Activated CD8-positive, alpha-beta memory T cell treated with anti-CD3 and anti-CD28 coated beads for 1 hour (primary cell): ENCODE measurements at places on chromosomes 3 and 15.

DNA sequence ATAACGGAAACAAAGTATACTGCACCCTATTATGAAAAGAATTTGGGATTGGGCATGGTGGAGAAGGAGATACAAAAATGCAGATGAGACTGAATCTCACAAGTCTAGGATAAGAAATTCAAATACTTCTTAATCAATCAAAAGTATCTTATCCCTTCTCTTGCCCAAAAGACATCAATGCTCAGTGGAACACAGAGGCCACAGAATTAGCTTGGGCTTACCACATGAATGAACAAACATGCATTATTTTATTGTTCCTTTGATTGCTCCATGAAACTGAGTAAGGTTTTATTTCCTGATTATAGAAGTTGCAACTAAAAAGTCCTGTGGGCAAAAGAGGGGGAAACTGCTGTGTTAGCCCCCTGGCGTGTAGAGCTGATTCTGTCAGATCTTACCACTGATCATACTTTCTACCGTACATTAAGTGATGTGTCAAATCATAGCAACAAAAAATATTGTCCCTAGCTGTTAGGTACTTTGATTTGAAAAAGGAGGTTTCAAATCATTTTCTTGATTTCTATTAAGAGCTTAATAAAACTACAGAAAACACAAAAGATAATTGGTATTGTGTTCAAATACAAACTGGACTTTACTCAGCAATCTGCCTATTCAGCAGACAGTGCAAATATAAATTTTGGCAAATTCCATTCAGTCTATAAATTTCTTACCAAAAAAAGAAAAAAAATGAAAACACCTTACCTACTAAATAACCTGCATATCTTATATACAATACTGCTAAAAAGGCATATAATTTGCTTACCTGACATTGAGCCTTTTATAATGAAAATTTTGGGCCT, 7.9 kb upstream of the GASK1A start:
- no peak for DNase-seq

- DNase-seq, result no peak
Observed at GRCh38 chr15:36479200-36479896, 100.1 kb upstream of the CDIN1 start.

DNA sequence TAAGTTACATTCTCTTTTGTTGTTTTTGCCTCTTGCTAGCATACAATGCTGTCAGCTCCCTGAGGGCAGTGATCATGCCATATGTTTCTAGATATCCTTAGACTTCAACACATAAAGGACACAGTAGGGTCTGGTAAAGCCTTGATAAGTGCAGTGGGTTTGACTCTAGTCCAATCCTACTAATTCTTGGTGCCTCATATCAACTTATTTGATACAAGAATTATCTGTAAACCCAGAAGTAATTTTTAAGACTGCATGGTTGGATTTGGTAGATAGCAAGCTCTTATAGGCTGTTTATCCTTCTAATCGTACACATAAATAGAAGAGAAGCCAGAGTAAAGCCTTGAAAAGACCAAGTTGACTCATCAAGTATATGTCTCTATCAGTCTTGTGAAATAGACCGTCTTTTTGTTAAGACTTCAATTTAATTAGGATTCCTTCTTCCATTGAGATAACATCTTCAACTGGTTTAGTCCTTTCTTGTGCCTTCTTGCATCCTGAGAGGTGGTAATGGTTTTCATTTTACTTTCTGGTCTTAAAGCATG, 265.6 kb upstream of the CDIN1 start:
- DNase-seq, result no peak

GRCh38 chr15:66097151-66098021, 156.2 kb downstream of the MEGF11 start:
- no peak for DNase-seq

GRCh38 chr15:66852064-66852905, 150.2 kb downstream of the SMAD6 start:
- DNase-seq, result no peak

- DNase-seq, result no peak
Observed at GRCh38 chr3:4551794-4552442, 58.8 kb downstream of the ITPR1 start.

- no peak for DNase-seq
Observed at GRCh38 chr15:38814891-38815290, 250.3 kb upstream of the RASGRP1 start.

- DNase-seq, result no peak
Observed at GRCh38 chr15:79874242-79874641, 22.6 kb downstream of the MTHFS start.

- DNase-seq, result no peak
Observed at GRCh38 chr3:4751502-4752101, 227.6 kb upstream of the BHLHE40 start.

DNA sequence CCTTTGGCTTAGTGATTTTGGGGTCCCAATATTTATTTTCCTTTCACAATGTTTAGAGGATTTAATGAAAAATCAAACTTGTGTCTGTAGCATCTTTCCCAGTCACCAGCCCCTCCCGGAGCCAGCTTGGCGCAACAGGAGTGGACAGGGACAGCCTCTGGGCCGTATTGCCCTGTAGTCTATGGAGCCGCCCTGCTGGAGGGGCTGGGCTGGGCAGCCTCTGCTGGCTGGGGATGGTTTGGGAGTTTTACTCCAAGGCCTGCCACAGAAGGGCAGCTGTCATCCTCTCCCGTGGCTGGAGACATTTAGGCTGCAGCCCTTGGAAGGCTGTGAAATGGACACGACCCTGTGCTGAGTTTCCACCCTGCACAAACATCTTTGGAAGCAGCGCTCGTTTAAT, 89.4 kb upstream of the RGMA start:
- DNase-seq, result no peak

GRCh38 chr3:76495216-76495615, 544.7 kb upstream of the ROBO2 start:
- no peak for DNase-seq

DNA sequence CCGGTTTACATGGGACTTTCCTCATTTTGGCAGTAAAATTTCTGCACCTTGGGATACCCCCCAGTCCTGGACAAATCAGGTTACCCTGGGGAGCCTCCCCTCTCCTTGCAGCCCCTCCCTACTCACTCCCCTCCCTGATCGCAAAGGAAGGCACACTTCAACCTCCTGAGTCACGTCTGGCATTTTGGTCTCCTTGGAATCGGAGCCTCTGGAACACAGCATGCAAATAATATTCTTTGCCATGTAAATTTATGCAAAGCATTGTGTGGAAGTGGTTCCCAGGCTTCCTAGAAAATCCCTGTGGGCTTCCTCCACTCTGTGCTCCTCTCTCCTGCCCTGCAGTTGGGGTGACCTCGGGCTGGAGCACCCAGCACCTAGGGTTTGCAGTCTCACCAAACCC, 11.6 kb downstream of the SCN5A start:
- DNase-seq, result no peak

DNA sequence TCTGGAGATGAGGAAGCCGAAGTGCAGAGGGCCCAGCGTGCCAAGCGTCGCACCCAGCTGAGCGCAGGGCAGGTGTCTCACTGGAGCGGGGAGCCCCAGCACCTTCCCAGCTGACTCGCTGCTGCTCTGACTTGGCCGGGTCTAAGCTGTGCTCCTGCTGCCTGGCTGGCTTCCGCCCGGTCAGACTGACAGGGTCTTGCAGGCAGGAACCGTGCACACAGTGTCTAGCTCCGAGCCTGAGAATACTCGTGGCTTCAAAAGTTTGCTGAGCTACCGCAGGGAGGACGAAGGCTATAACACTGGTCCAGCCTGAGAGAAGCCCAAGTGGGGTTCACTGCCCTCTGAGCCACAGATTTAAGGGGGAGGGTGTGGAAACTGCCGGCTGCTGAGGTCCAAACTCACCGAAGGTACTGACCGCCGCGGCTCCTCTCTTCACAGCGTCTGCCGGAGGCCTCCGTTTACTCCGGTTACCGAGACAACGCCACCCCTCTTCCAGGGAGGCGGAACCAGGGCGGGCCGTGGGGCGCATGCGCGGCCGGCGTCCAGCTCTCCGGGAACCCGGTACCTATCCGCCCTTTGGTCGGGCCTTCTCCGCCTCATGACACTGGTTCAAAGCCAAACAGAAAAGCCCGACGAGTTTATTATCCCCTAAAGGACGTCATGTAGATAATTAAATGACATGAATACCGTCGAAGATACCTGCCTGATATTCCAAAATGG, at the start of gene CFAP44:
TSS of gene CFAP44 (minus strand) at position 443 of the 720 bp plus-strand sequence. CDS start 7,829 bp downstream, outside the sequence.
- peak; percentile 43 for DNase-seq

DNA sequence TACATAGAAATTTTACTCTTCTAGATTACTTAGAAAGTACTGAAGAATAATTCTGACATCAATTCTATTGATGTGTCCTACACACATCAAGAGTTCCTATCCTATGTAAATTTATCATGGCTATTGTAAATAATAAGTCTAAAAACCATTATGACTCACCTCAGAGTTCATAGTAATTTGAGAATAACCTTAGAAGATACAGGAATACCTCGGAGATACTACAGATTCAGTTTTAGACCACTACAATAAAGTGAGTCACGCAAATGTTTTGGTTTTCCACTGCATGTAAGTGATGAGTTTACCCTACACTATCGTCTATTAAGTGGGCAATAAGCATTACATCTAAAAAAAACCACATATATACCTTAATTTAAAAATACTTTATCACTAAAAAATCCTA, 74.8 kb downstream of the NR1I2 start:
- no peak for DNase-seq

GRCh38 chr3:84125760-84126159, 833.0 kb upstream of the CADM2 start:
- no peak for DNase-seq

DNA sequence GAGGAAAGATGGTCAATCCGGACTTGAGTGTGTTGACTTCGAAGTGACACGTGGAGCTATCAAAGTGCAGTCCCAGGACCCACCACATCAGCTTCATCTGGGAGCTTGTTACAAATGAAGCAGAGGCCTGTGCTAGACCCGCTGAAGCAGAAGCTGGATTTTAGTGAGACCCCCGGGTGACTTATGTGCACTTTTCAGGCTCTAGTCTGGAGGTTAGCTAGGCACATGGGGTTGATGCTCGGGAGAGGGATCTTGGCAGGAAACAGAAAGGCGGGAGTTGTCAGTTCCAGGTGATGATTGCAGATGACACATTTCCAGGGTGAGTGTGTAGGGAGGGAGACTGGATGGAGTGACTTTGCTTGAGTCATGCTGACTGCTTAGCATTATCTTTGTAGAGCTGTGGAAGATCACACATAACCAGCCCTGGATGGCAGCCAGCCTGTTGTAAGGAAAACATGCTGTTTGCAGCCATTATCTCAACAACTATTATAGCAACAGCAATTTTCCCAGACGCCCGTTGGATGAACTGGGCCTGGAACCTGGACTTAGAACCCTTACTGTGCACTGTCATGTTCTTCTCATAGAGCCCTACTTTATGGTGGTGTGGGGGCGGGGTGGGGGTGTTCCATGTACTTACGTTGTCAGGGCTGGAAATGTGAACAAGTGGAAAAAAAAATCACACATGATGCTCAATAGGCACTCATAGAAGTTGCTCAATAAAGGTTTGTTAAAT, 122.4 kb downstream of the THSD4 start:
- no peak for DNase-seq

DNA sequence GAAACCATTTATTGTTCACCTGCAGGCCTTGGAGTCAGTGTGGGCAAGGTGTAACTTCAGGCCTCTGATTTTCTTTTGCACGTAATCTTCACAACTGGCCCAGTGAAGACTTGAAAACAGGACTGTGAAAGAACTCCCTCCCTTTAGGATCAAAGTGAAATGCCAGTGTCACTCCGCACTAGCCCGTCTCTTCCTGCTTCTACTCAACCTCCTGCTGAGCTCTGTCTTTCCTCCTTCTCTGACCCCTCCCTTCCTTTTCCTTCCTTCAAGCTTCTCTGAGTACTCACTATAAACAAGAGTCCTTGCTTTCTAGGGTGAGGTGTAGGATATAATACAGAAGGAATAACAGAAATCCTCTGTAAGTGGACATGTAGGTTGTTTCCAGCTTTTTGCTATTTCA, 28.5 kb downstream of the TMEM41A start:
- DNase-seq, result no peak

- DNase-seq, result no peak
Observed at GRCh38 chr15:42140383-42141070, 15.9 kb downstream of the PLA2G4F start.

- no peak for DNase-seq
Observed at GRCh38 chr3:156704370-156705036, 30.1 kb downstream of the TIPARP start.

DNA sequence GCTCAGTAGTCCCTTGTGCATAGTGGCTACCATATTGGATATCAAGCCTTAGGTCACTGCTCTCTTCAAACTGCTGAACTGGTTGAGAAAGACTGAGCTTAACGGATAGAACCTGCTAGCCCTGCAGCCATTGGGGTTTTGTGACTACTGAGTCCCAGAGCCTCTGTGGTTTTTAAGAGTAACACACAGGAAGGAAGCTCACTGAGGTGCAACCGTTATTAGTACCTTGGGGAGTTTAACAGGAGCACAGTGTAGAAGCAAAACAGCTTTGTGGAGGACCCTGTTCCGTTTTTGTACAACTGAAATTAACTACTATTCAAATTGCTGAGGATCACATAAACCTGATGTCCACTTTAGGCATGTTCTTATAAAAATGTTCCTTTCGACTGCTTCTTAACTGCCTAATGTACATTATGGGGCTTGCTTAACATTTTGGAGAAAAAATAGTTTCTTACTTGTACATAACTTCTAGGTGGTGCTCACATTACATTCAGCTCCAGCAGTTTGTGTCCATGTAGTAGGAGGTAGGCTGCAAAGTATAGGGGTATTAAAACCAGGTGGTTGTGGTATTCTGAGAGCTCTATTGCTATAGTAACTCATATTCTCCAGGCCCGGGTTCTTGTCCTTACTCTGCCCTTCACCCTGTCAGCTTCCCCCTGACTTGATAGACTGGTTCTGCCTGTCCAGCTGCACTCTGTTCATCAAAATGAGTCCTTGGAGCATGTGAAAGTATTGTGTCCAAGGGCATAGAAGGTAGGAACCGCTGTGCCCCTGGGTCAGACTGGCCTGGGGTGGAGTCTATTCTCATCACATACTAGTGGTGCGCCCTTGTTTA, 17.3 kb downstream of the PXK start:
- DNase-seq, result no peak

DNA sequence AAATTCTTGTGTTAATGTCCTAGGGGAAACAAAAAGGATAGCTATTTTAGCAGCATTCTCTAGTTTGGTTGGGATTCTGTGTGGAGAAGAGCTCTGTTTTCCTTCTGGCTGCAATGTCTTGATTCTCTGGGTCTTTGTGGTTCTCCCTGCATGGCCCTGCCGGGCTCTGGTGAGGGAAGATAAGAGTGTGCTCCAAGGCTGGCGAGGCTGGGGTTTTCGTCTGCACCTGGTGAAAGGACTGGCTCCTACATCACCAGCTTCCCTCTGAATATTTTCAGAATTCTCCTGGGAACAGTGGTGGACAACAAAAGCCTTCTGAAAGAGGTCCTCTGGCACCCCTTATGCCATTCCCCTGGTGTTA, 38.1 kb upstream of the SFMBT1 start:
- no peak for DNase-seq

- no peak for DNase-seq
Observed at GRCh38 chr3:144763878-144764454, 792.3 kb downstream of the DIPK2A start.

- no peak for DNase-seq
Observed at GRCh38 chr3:98914210-98915080, 12.9 kb upstream of the DCBLD2 start.

- peak; percentile 27 for DNase-seq
Observed at GRCh38 chr3:198080521-198081384, 120.7 kb downstream of the LMLN start.
